ENCODE measurements at places on chromosomes 12 and 14.

GRCh38 chr12:10320643-10321042 is 13.0 kb downstream of the KLRD1 start:
- DNase-seq, result no peak
- H3K27me3 ChIP-seq, result no peaks in the 10 kb centered on the region
- H3K4me1 ChIP-seq, result no peaks in the 10 kb centered on the region
- H3K36me3 ChIP-seq, result no peaks in the 10 kb centered on the region

DNA sequence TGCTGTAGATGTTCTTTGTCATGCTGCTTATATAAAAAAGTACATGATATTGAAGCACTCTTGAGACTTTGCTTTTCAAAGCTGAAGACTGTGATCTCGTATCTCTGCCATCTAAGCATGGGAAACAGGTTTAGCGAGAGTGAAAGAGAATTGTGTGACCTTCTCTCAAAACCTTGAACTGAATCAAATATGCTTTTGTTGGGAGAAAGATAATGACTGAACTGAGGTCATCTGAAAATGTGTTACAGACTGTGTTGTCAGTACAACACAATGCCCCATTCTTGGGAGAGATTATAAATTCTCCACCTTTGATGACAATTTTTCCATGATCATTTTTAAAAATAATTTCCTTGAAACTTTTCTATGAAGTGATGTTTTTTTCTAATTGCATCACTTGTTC is 272.1 kb upstream of the SEL1L start:
- DNase-seq, result no peak
- H3K27me3 ChIP-seq, result no peaks in the 10 kb centered on the region
- H3K27ac ChIP-seq, result no peak overlapping the region
- H3K4me3 ChIP-seq, result no peak overlapping the region
- H3K36me3 ChIP-seq, result no peaks in the 10 kb centered on the region

DNA sequence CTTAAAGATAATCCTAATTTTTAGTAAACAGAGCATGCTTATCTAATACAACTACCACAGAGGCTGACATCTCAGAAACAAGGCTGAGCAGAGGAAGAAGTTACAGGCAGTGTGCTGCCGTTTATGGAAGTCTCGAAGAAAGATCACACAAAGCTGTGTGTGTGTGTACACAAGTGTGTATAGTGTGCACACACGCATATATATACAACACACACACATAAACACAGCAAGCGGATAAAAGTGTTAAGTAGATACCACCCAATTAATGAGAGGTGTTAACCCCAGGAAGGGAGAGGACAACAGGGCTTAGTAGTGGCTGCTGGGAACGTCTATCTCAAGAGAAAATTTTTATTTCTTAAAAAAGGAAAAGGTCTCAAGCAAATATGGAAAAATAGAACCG is 15.3 kb downstream of the CCDC88C start:
- H3K27ac ChIP-seq, result no peak overlapping the region
- peaks cover 4% of the 10 kb centered on the region for H3K36me3 ChIP-seq
- H3K4me3 ChIP-seq, result no peak overlapping the region
- DNase-seq, result no peak

DNA sequence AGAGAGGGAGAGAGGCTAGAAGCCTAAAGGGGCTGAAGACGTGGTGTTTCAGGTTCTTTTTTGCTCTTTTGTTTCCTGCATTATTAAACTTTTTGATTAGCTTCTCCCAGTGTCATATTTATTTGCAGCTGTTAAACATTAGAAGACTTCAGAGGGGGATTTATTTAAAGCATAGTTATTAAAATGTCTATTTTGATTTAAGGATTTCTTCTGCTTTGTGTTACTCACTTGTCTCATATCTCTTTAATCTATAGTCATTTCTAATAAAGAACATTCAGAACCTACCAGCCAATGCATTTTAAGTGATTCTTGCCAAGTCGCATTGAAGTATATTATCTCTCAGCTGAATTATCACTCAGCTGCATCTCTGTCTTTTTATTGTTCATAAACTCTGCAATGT is 152.0 kb upstream of the DYRK2 start:
- no peak for DNase-seq
- H3K27me3 ChIP-seq, result no peaks in the 10 kb centered on the region
- H3K4me1 ChIP-seq, result no peaks in the 10 kb centered on the region
- H3K36me3 ChIP-seq, result no peaks in the 10 kb centered on the region
- no peak overlapping the region for H3K27ac ChIP-seq

GRCh38 chr14:105465209-105466031 is 9.2 kb upstream of the CRIP2 start:
- H3K4me1 ChIP-seq, result peaks cover 52% of the 10 kb centered on the region
- H3K27me3 ChIP-seq, result no peaks in the 10 kb centered on the region
- H3K36me3 ChIP-seq, result peaks cover 55% of the 10 kb centered on the region
- H3K4me3 ChIP-seq, result no peak overlapping the region
- peak; percentile 57 for DNase-seq

DNA sequence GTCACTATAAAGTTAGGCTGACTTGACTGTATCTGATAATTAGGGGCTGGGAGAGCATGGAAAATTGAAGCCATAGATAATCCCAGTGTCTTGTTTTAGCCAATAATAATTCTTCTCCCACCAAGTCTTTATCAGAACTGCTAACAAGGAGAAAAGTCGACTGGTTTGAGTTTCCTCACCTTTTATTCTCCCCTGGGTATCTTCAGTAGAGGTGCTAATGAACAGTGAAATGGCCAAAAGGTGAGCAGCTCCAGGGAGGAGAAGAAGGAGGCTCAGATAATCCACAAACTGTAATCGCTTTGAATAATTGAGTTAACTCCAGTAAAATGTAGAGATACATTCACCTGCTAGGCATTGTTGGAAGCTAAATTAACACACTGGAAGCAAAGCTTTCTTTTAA is 72.6 kb downstream of the ETV6 start:
- H3K4me1 ChIP-seq, result peaks cover 34% of the 10 kb centered on the region
- H3K4me3 ChIP-seq, result no peak overlapping the region
- H3K36me3 ChIP-seq, result no peaks in the 10 kb centered on the region
- no peak overlapping the region for H3K27ac ChIP-seq

DNA sequence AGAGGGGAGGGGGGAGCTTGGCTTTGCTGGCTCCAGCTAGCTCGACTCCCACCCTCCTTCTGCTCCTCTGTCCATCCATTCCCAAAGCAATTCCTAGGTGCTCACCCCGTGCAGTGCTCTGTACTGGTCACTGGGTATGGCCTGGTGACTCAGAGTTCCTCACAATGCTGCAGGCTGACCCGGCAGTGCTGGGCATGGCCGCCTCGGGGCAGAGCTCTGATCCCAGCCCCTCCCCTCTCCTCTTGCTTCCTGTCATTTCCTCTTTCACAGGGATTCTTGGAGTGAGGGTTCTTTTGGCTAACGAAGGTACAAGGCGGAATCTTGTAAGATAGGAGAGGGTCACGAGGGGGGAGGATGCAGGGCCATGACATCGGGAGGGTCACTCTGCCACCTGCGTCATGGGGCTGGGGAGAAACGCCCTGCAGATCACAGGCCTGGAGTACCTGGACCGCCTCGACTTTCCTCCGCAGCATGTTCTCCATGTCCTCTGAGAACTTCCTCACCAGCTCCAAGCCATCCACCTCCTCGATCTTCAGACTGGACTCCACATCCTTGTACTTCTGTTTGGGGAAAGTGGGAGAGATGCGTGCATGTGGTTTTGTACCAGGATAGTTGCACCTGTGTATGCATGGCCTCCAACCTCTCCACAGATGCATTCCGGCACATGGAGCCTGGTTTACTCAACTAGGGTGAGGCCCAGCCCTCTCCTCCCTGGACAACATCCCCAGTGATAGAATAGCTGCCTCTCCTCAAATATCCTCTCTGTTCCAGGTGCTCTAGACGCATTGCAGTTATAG is 5.7 kb downstream of the CACNA2D4 start:
- H3K4me1 ChIP-seq, result peaks cover 3% of the 10 kb centered on the region
- H3K4me3 ChIP-seq, result no peak overlapping the region
- H3K36me3 ChIP-seq, result no peaks in the 10 kb centered on the region
- peaks cover 53% of the 10 kb centered on the region for H3K27me3 ChIP-seq
- no peak overlapping the region for H3K27ac ChIP-seq
- DNase-seq, result peak; percentile 30

- H3K4me1 ChIP-seq, result no peaks in the 10 kb centered on the region
- no peaks in the 10 kb centered on the region for H3K27me3 ChIP-seq
- H3K36me3 ChIP-seq, result no peaks in the 10 kb centered on the region
These were observed 23.3 kb downstream of the PPP1R36 start for GRCh38 chr14:64573109-64573508.

DNA sequence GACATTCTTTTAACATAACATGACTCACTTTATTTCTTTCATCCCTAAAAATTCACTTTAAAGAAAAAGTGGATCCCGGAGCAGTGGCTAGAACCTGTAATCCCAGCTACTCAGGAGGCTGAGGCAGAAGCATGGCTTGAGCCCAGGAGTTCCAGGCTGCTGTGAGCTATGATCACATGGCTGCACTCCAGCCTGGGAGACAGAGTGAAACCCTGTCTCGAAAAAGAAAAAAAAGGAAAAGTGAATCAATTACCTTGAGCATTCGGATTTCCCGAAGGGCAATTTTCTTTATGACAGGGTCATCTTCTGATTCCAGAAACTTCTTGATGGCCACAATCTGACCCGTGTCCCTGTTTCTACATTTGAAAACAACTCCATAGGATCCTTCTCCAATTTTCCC is 1.2 kb downstream of the CDKL1 start:
- H3K27me3 ChIP-seq, result no peaks in the 10 kb centered on the region
- no peak for DNase-seq
- H3K4me1 ChIP-seq, result peaks cover 18% of the 10 kb centered on the region
- H3K4me3 ChIP-seq, result no peak overlapping the region

DNA sequence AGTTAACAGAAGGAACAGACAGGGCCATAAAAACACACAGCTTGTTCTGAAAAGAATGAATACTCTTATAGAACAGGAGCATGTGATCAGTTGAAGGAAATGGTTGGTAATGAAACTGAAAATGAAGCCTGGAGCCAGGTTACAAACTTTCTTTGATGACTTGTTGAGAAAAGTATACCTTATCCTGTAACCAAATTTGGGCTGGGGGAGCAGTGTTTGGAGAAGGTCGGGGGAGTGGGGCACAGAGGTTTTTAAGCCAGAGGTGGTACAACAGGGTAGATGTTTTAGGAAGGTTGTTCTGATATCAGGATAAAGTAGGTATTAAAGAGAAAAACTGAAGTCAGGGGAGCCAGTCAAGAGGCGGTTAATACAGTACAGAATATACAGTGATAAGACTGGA is 8.2 kb downstream of the GOLT1B start:
- no peak overlapping the region for H3K4me3 ChIP-seq
- no peaks in the 10 kb centered on the region for H3K27me3 ChIP-seq
- no peaks in the 10 kb centered on the region for H3K4me1 ChIP-seq
- H3K27ac ChIP-seq, result no peak overlapping the region
- H3K36me3 ChIP-seq, result peaks cover 75% of the 10 kb centered on the region

DNA sequence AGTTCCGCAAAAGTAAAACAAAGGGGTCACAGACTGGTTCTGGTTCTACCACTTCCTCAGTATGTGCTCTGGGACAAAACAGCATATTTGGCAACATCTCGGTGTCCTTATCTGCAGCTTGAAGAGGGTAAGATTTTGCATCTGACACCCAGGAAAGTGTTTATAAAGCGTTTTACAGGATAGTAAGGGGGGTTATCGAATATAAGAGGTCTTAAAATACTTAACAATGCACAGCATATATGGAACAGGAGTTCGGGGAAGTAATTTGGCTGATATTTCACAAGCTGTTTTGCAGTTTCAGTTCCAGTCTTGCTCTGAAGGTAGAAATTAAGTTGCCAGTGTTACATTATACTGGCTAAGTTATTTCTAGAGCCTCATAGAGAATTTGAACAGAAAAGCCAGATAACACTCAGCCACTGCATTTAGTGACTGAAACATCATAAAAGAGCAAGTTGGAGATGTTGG is 904 bp upstream of the MAP4K5 start:
- H3K27me3 ChIP-seq, result no peaks in the 10 kb centered on the region
- peaks cover 3% of the 10 kb centered on the region for H3K36me3 ChIP-seq
- DNase-seq, result peak; percentile 17
- H3K27ac ChIP-seq, result no peak overlapping the region
- peaks cover 7% of the 10 kb centered on the region for H3K4me1 ChIP-seq

DNA sequence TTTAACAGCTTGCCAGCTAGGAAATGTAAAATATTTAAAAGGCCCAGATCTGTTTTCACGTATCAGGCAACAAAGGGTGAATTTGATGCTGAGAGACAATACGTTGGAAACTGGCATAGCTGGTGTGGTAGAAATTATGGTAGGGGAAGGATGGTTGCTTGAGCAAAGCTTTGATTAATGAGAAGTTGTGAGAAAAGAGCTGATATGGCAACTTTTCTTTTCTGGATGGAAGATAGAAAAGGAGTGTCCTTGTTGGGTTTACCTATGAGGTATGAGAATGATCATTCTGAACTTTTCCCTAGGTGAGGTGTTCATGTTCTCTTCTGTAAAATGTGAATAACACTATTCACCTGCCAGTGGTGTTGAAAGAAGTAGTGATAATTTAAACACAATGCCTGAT is 34.2 kb downstream of the ZNF641 start:
- no peaks in the 10 kb centered on the region for H3K36me3 ChIP-seq
- H3K27me3 ChIP-seq, result no peaks in the 10 kb centered on the region
- no peak overlapping the region for H3K27ac ChIP-seq
- no peaks in the 10 kb centered on the region for H3K4me1 ChIP-seq

DNA sequence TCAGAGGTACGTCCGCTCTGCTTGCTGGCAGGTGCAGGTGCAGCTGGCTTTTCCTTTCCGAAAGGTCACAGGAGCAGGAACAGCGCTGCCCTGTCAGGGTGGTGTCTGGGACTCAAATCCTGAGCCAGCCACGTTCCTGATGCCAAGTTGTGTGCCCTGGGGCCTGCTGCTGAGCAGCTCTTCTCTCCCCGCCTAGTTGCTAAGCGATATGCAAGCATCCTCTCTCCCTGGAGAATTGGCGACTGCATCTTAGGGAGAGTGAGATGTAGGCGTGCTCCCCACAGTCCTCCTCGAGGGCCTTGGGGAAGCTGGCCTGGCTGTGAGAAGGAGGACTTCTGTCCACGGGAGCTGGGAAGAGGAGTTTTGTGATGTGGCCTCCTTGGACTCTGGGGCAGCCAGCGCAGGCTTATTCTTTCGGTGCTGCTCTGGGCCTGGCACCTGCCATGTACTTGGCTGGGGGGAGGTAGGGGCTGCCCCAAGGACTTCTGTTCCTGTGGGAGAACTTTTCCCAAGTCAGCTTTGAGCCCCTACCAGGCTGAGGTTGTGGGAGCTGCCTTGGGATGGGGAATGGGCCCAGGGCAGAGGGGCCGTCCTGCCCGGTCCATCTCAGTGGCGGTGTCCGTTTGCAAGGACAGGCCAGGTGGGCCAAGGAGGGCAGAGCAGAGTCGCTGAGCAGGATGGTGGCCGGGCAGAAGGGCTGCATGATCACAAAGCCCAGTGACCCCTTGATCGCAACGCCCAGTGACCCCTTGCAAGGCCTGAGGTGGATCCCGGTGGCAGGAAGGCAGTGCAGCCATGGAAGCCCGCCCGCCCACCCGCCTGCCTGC is 183.5 kb downstream of the ADGRD1 start:
- peaks cover under 1% of the 10 kb centered on the region for H3K4me1 ChIP-seq
- H3K36me3 ChIP-seq, result no peaks in the 10 kb centered on the region
- no peak overlapping the region for H3K27ac ChIP-seq
- no peak for DNase-seq
- peaks cover 4% of the 10 kb centered on the region for H3K27me3 ChIP-seq
- no peak overlapping the region for H3K4me3 ChIP-seq

- no peaks in the 10 kb centered on the region for H3K4me1 ChIP-seq
- H3K27ac ChIP-seq, result no peak overlapping the region
- H3K27me3 ChIP-seq, result no peaks in the 10 kb centered on the region
- no peak for DNase-seq
- H3K4me3 ChIP-seq, result no peak overlapping the region
These were observed 44.2 kb upstream of the DCD start for GRCh38 chr12:54692353-54692752.
